ENCODE measurements at places on chromosomes 3 and 15.

DNA sequence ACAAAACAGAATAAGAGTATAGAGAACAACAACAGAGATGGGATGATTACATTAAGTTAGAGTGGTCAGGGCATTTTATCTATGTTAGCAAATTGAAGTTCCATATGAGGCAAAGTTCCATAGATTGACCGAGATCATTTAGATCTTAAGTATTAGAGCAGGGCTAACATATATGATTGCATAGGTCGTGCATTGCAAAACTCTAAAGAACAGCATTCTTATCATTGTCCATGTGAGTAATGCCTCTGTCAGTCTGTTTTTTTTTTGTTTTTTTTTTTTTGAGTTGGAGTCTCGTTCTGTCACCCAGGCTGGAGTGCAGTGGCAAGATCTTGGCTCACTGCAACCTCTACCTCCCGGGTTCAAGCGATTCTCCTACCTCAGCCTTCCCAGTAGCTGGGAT, 341.7 kb upstream of the KCNH8 start:
- no peak for DNase-seq

- DNase-seq = no peak
Observed at GRCh38 chr3:168398371-168399025, 302.8 kb upstream of the GOLIM4 start.

DNA sequence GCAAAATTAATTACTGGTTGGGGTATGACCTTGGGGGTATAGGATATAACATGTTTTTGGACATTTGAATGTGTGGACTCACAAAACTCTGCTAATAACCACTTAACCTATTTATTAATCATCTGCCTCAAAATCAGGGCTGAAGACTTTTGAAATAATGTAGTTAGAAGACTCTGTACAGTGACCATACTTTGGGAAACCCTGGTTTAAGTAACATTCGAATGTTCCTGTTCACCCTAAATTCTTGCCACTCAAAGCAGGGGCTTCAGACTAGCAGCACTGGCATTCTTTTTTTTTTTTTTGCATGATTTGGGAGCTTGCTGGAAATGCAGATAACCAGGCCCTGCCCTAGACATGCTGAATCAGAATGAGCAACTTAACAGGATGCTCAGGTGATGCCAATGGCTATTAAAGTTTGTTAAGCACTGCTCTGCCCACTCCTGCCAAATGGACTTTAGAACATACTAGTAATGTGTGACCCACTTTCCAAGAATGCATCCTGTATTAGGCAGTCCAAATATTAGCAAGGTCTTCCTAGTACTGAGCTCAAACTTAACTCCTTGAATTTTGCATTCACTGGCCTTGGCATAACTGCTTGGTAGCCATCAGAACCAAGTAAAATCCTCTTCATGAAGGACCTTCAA, 12.7 kb upstream of the ST3GAL6 start:
- no peak for DNase-seq

DNA sequence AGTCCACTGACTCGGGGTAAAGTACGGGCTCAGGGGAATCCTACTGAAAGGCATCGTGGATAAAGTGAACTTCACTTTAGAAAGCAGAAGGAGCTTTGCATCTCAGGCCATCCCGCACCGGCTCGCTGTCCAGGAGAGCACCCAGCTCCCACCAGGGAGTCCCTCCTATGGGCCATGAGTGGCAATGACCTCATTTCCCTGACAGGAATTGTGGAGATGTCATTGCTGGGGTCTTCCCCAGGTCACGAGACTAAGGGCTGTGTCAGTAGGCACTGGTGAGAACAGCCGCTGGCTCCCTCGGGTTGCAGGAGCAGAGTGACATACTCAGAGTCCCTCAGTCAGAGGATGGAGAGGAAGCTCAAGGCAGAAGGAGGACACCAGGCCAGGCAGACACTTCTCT, 97.3 kb downstream of the XXYLT1 start:
- DNase-seq = no peak

GRCh38 chr15:33639456-33639855, 328.7 kb downstream of the RYR3 start:
- no peak for DNase-seq

- DNase-seq = no peak
Observed at GRCh38 chr3:67901681-67902080, 247.3 kb upstream of the SUCLG2 start.

GRCh38 chr3:197428117-197428801, 127.5 kb downstream of the BDH1 start:
- DNase-seq = no peak

- no peak for DNase-seq
Observed at GRCh38 chr3:171309906-171310359, 150.3 kb downstream of the TNIK start.

DNA sequence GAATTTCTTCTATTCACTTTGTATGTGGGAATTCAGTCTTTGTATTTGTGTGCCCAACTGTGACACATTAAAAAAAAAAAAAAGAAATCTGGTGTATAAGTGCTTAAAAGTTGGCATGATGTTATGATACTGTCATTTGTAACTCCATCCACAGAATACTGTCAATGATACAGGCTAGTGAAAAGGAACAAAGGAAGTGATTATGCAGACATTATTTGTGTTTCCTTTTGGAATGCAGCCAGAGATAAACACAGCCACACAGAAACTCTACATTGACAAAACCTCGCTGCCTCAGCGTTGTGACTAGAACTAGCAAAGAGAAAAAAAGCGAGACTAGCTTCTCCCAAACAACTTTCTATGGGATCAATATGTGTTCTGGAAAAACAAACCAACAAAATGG, 519.2 kb upstream of the AGTR1 start:
- no peak for DNase-seq

DNA sequence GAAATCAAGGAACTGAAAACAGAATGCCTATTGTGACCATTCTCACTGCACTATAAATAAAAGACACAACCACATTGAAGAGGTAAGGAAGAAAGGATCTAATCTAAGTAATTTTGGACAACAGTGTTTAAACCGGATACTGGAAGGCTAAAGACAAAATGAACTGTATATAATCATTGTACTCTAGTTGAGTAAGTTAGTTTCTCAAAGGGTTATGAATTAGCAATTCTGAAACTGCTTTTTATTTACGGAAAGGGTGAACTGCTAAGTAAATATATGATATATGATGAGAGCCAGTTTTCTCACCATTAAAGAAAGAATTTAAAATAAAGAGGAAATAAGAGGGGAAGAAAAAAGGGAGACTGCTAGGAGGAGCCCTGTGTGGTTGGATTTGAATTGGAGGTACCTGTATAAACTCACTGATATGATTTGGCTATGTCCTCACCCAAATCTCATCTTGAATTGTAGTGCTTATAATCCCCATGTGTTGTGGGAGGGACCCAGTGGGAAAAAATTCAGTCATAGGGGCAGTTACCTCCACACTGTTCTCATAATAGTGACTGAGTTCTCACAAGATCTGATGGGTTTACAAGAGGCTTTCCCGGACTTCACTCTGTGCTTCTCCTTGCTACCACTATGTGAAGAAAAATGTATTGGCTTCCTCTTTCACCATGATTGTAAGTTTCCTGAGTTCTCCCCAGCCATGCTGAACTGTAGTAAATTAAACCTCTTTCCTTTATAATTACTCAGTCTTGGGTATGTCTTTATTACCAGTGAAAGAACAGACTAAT, 607.7 kb downstream of the PYDC2 start:
- DNase-seq = no peak

GRCh38 chr15:82110144-82110543, 64.3 kb upstream of the MEX3B start:
- no peak for DNase-seq

GRCh38 chr15:39171944-39172368, 408.9 kb upstream of the THBS1 start:
- no peak for DNase-seq

DNA sequence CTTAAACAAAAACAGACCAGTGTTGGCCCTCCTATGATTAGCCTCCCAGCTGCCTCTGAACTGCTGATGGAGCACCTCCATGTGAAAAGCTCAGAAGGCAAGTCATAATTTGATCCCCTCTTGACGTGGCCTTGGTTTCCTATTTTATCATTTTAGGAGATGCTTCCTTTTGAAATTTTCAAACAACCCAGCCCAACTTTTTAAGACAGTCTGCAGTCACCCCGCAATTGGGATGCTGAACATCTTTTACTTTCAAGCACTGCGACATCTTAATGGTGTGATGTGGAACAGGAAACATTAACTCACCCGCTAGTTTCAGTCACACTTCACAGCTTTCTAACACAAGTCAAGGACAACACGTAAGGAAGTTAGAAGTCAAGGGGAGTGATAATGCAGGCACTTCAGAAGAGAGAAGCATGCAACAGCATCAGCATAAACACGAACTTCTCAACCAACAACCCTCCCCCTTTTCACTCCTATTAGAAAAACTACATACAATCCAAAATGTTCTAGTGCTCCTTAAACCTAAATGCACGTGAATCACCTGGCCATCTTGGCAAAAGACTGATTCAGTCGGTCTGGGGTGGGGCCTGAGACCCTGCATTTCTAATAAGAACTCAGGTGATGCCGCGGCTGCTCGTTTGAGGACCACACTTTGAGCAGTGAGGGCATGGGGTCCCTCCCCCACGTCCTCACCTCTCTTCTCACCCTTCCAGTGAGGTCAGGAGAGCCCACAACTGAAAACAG, 161.5 kb downstream of the FOXP1 start:
- DNase-seq = no peak

GRCh38 chr3:178120367-178120766, 415.9 kb upstream of the KCNMB2 start:
- DNase-seq = no peak

DNA sequence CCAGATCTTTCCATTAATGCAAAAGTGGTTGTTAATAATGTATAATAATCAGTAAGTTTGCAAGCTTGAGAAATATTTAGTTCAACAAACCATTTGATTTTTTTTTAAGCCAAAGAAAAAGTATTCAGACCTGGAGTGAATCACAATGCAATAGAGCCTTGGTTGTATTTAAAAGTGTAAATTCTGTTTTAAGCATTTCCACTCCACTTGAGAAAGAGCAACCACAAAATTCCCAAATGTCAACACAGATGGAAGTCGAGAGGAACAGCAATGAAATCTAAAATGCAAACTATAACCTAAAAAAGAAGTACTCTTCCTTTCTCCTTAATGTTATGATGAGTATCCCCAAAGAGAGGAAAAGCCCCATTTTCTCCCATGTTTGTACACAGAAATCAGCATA, 20.2 kb downstream of the GBE1 start:
- no peak for DNase-seq

DNA sequence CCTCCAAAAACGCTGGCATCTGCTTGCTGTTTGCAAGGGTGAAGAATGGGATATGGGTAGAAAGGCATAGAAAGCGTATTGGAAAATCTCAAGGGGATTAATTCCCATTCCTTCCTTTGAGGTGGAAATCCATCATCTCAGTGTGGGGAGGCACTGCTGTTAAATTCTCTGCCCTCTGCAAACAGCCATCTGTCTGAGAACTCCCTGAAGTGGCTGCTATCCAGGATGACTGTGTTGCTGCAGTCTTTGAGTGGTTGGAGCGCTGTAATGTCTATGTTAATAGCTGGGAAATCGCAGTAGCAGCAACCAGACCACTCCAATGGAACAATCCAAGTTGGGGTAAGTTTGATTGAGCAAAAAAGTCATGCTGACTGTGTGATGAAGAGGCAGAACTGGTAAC, 625.9 kb downstream of the NLGN1 start:
- no peak for DNase-seq

DNA sequence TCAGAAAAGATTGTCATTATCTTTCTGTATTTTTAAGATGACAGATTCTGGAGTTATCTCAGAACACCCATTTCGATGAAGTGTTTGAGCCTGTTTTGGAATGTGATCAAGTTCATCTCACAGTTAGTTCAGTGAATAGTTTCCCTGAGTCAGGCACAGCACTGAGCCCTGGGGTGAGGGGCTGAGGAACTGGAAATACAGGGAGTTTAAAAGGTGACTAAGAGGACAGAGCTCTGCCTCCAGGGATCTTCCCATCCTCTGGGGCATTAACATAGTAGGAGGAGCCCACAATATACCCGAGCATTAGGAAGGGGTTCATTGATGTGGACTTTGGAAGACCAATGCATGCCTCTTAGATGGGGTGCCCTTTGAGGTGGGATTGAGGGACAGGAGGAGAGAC, 355.1 kb downstream of the CLSTN2 start:
- DNase-seq = no peak

DNA sequence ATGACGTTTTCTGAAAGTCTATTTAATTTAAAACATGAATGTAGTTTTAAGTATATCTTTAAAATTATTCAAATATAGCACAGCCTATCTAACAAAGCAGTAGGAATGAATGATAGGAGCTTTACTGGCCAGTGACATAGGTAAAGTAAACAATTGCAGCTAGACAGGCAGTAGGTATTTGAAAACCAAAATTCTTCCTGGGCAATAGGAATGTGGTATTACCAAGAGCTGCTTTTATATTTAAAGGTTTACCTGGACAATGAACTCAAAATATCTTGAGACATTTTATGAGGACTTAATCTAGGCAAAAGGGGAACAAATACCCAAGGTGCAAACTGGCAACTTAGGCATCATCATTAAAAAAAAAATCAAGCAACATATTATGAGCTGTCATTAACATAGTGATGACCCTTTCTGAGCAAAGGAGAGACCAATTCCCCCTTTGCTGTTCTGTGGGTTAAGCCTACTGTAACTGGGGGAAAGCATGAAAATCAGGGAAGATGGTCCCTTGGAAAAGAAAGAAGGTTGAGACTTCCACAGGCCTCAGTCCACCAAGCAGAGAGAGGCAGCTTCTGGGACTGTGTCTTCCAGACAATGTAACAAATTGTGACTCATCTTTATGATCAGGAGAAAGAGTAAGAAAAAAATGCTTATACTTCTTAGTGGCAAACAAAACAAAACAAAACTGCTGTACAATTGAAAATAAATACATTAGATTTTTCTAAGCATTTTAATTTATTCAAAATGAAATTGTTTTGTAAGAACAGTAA, 12.9 kb downstream of the ISL2 start:
- no peak for DNase-seq

- no peak for DNase-seq
Observed at GRCh38 chr3:98695796-98696195, 67.3 kb upstream of the ST3GAL6 start.

- DNase-seq = peak; percentile 26
Observed at GRCh38 chr3:10474275-10474646, 31.1 kb downstream of the ATP2B2 start.

- no peak for DNase-seq
Observed at GRCh38 chr3:195133462-195133861, 137.5 kb downstream of the XXYLT1 start.

DNA sequence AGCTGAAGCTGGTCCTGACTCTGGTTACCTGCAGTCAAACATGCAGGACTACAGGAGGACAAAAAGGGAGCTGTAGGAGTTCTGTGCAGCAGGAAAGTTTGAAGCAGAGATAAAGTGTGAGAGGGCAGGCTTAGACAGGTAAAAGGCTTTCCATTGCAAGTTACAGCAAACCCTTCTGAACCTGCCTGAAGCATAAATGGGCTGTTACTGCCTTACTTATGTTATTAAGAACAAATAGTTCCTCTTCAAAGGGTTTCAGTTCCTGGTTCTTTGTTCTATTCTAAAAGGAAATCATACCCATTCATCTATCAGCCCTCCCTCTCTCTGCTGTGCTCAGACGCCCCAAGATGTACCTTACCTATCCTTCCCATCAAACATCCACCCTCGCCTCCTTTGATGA, 52.4 kb upstream of the CACNA2D3 start:
- DNase-seq = no peak

Data from Right ventricle myocardium inferior (tissue), 1 donor.